ENCODE measurements at places on chromosomes 7 and 10.
A peak's percentile ranks its signal among the peaks of the same experiment; 100 is the strongest.

- DNase-seq: no peak
Observed at GRCh38 chr10:78619115-78619851, 449.5 kb upstream of the ZMIZ1 start.

GRCh38 chr7:1919539-1920265 is 249.6 kb downstream of the ELFN1 start:
- DNase-seq: peak; percentile 26

DNA sequence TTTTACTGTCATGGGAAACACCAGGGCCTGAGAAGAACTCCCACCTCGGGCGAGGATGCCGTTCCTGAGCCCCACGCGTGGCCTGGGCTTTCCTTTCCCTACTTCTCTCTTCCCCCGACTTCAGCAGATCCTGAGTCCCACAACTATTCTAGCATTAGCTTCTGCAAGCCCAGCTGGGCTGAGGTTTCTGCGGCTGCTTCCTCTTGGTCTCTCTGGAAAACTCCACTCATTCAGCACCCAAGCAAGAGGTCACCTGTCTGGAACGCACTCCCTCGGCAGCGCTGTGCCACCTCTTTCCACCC is 761 bp upstream of the DOCK1 start:
- DNase-seq: no peak

- peak; percentile 51 for DNase-seq
Observed at GRCh38 chr10:131928248-131929095, 27.7 kb downstream of the PPP2R2D start.

GRCh38 chr10:98886686-98887085 is 349.0 kb downstream of the HPSE2 start:
- peak; percentile 31 for DNase-seq

DNA sequence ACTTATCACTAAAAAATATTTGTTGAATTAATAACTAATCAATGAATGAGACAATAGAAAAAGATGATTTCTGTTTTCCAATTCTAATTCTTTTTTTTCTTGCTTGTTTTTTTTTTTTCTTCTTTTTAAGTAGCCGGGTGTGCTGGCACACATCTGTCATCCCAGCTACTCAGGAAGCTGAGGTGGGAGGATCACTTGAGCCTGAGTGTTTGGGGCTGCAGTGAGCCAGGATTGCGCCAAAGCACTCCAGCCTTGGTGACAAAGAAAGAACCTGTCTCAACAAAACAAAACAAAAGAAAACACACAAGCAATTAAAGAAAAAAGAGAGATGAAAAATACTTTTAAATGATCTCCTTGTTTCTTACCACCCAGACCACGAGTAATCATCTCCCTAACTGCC is 1109.3 kb downstream of the REEP3 start:
- DNase-seq: no peak

DNA sequence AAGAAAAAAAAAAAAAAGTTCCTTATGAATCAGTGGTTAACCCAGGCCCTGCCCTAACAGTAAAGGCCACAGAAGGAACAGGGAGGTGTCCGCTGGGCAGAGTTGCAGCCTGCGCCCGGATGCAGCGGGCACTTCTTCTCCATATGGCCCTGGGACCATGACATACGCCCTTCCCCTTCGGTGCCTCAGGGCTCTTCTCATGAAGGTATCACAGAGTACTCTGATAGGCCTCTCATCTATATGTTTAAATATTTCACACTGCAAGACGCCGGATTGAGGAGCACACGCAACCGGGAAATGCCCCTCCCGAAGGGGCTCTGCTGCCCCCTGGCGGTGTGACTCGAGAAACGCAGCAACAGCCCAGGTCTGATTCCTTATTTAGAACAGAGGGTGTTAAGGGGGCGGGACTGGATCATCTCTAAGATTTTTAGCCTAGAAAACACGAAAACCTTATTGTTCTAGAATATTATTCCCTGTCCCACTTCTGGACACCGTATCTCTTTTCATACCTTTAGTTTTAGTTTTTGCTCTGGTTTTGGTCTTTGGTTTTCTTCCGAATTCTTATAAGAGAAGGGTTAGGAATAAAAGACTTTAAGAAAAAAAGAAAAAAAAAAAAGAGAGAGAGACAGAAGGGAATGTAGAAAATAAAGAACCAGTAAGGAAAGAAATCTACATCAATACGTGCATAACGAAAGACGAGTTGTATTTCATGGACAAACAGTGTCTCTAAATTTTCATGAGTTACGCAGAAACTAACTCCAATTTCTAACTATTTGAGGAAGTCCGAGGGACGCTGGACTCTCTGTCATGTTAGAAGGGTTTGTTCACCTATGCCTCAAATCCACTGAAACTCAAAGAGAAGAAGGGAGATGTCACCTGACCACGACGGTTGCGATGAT is 12.0 kb downstream of the DAGLB start:
- peak; percentile 78 for DNase-seq

DNA sequence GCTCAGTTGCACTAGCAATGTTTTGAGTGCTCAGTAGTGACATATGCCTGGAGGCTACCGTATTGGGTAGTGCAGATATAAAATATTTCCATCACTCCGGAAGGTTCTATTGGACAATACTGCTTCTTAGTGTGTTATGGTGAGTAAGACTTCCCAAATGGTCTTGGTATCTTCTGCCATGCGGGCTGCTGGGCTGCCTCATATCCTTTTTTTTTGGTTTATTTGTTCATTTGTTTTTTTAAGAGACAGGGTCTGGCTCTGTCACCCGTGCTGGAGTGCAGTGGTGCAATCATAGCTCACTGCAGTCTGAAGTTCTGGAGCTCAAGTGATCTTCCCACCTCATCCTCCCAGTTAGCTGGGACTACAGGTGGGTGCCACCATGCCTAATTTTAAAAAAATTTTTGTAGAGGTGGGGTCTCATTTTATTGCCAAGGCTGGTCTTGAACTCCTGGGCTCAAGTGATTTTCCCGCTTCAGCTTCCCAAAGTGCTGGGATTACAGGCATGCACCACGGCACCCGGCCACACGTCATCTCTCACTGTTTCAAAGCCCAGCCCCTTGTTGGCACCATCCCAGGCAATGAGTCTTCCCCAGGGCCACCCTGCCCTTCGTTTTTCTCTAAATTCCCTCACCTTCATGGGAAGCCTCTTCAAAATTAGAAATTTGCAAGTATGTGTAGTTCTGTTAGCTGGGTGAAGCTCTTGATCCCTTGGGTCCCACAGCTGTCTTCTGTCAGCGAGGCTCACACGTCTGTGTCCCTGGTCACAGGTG is 111.0 kb upstream of the KLF14 start:
- DNase-seq: peak; percentile 56

DNA sequence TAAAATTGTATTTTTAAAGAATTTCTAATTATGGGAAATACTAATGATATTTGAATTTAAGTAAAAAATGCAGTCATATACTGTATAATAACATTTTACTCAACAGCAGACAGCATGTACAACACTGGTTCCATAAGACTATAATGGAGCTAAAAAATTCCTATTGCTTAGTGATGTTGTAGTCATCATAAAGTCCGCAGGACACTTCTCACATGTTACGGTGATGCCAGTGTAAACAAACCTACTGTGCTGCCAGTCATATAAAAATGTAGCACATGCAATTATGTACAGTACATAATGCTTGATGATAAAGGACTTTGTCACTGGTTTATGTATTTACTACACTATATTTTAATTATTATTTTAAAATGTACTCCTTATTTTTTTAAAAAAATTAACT is 629.3 kb downstream of the IPMK start:
- no peak for DNase-seq

- DNase-seq: no peak
Observed at GRCh38 chr7:110977127-110977737, 113.7 kb upstream of the LRRN3 start.

- no peak for DNase-seq
Observed at GRCh38 chr10:130884456-130884855, 427.1 kb downstream of the TCERG1L start.

- DNase-seq: peak; percentile 5
Observed at GRCh38 chr10:89702121-89702480, 711 bp downstream of the KIF20B start.

All from IMR-90 (cell line).